ENCODE measurements at places on chromosomes 6 and 20.
A peak's percentile ranks its signal among the peaks of the same experiment; 100 is the strongest.

- DNase-seq: no peak
Measured at GRCh38 chr6:155040154-155040553, 45.0 kb downstream of the TIAM2 start.

- no peak for DNase-seq
Measured at GRCh38 chr6:170188571-170189001, 102.3 kb downstream of the DLL1 start.

- DNase-seq: no peak
Measured at GRCh38 chr6:36068012-36068392, 40.4 kb downstream of the MAPK14 start.

DNA sequence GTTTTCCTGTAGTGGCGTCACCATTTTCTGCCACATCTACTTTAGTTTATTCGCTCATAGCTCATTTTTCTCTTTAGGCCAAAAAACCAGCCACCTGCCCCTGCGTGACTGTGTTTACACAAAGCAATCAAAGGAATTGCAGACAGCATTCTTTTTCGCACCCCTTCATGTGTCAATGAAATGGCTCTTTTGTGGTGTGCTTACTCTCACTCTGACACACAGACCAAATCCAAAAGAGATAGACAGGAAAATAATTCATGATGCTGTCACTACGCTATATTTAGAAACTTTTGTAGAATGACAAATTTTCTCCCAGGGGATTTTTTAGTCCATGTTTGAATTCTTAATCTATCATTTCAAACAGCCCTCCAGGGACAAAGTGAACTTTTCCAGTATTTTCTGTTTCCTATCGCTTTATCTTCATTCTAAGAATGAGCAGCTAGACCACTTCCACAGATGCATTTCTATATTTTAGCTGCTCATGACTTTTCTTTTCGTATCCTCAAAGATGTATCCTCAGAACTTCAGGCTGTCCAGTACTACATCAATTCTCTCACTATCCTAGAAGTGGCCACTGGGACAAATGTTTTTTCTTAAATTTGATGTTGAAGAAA lies 37.9 kb upstream of the KHDRBS2 start:
- no peak for DNase-seq

DNA sequence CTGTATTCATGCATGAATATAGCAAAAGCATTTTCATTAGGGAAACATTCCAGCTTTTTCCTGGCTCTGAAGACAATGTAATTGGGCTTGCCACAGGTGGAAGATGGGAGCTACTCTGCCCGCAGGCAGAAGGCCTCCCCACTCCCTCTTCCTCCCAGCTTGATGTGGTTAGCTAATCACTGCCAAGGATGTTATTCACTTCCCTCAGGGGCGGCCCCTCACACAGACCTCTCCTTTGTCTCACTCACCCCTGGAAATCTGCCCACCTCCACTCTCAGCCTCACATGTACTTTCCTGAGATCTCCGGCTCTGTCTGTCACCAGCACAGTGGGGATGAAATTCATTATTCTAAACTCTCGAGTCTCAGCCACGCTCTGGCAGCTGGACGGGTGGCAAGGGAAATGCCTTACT lies 100.7 kb downstream of the ANKRD60 start:
- peak; percentile 84 for DNase-seq

DNA sequence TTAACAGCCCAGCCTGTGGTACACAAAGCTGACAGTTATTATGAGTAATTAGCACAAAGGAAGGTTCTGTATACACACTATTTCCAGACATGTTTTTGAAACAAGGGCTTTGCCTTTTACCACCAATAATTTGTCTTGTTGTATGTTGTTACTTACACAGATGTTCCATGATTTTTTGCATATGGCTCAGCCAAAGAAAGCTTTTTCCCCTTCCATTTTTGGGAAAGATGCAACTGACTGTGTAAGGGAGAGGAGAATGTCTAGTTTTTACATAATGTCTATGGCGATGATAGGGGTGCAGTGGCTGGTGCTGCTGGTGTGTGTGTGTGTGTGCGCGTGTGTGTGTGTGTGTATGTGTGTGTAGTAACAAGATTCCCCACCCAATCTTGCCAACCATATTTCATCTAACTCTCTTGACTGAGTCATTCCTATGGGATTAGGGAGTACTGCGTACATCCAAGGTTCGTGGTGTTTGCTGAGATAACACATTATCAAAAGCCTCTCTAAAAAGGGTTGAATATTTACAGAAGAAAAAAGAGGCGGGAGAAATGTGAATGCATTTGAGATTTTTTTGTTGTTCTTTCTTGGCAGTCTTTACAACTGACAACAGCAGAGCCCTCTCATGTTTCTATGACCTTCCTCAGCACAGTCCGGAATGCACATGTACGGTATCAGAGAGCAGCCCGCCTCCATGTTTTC lies 192.2 kb downstream of the GMPR start:
- DNase-seq: no peak

DNA sequence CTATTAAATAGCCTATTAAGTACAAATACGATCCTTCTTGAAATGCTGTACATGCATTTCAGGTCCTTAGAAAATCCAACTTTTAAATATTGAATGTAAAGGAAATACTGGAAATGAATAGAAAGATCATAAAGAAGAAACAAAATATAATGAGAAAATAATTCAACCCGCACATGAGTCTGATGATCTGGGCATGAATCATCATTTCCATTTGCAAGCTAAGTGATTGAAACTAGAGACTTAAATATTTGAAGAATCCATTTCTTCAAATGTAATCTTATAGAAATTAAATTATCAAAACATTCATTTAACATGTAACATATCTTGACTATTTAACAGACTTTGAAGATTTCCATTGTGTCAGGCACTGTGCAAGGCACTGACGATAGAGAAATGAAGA lies 977.0 kb downstream of the TFAP2A start:
- peak; percentile 42 for DNase-seq

DNA sequence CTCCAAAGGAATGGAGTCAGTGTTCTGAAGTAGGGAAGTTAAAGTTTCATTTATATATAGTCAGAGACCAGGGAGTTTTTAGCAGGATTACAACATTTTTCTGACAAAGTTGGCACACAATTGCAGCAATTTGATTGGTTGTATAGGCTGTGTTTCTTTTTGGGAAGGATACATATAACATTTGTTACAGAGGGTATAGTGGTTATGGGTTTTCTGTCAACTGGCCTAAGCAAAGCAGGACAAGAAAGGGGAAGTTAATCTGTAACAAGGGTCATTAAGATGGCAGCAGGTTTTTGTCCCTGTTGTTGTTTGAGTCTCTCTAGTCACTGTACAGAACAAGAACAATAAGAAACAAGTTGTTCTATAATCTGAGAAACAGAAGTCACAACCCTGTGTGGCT lies 41.4 kb downstream of the TPD52L1 start:
- DNase-seq: no peak

DNA sequence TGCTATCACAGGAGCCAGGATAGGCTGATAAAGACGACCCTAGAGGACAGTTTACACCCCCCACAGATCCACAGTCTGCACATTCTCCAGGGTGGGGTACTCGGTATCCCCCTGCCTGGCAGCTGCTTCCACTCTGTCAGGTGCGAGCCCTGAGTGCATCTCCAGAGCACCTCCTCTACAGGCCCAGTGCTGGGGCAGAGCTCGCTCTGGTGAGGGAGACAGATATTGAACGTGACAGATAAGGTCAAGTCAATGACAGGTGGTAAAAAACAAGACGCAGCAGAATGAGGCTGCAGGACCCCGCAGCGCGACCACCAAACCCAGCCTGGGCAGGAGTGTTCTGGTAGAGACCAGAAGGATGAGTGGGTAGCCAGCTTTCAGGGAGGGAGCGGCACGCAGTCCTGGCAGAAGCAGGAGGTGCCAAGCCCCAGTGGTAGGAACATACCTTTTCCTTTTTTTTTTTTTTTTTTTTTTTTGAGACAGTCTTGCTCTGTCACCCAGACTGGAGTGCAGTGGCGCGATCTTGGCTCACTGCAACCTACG lies 12.4 kb upstream of the MYL9 start:
- DNase-seq: no peak

DNA sequence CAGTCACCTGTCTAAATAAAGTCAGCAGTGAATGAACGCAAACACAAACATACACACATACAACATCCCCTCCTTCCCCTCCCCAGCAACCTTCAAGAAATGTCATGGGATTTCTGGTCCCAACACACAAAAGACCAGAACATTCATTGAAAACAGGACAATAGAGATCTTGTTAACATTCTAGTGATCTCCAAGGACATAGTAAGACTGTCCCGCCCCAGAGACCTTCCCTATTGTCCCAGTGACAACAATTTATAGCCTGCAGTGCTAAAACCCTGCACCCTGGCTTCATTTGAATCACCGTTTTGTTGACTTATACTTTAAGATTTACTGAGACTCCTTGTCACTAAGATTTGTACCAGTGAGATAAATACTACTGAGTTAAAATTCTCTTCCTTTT lies 143.9 kb upstream of the NOX3 start:
- no peak for DNase-seq

DNA sequence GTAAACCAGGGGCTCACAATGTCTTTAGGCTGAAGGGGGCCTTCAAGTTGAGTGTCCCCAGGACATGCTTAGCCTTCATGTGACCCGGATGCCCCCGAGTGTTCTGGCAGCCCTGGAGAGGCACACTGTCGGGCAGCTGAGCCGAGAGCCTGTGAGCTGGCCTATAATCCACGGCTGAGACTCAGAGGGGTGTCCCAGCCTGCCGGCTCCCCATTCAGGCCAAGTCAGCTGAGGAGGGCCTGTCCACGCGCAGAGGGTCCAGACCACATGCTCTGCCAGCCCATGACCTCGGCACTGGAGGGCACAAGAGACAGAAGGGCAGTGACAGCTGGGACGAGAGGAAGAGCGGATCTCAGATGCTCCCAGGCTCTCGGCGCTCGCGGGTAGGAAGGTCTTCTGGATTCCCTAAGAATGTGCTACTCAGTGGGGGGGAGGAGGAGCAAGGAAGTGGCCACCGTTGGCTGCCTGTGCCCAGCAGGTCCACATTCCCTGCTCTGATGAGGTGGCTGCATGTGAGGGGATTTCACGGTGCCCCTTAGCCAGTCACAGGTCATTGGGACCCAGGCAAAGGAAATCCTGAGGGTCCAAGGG lies 224.7 kb downstream of the NRN1 start:
- DNase-seq: no peak

GRCh38 chr20:44629542-44629941 lies 22.0 kb downstream of the ADA start:
- no peak for DNase-seq

GRCh38 chr6:28615955-28616747 lies 90.5 kb downstream of the GPX5 start:
- no peak for DNase-seq

- peak; percentile 96 for DNase-seq
Measured at GRCh38 chr6:166598441-166599138, 12.1 kb upstream of the RAMACL start.

GRCh38 chr20:63846128-63846771 lies 15.0 kb upstream of the ABHD16B start:
- DNase-seq: peak; percentile 54

DNA sequence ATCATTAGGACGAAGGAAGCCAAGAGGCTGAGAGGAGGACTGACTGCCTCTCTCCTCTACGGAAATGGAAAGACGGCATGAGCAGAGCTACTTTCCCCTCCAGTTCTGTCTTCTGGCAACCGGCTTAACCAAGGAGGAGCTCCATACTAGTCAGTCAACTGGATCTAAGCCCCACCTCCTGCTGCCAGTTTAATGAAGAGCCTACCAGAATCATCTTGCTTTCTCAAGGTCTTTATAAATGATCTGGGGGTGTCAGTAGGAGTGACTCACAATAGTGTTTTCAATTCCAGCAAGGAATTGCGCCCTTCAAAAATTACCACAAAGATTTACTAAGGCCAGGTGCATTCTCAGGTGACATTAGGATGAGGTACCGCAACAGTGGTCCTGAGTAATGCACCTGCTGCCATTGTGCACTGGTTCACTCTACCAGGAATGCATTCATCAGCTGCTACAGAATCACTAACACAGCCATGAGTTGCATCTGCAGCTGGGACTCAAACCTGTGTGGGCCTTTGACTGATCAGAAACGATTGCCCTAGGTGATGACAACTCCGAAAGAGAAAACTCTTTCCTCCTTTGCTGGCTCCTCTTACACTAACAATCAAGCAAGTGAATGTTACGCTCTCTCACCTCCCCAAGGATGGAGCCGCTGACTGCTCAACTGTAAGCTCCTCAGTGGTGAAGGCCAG lies 2.8 kb downstream of the UQCC2 start:
- DNase-seq: no peak

GRCh38 chr6:74050921-74051320 lies 354.9 kb downstream of the CD109 start:
- DNase-seq: no peak

- no peak for DNase-seq
Measured at GRCh38 chr20:32012159-32012688, 2.0 kb downstream of the CCM2L start.

- no peak for DNase-seq
Measured at GRCh38 chr6:6861995-6862394, 245.8 kb upstream of the RREB1 start.

DNA sequence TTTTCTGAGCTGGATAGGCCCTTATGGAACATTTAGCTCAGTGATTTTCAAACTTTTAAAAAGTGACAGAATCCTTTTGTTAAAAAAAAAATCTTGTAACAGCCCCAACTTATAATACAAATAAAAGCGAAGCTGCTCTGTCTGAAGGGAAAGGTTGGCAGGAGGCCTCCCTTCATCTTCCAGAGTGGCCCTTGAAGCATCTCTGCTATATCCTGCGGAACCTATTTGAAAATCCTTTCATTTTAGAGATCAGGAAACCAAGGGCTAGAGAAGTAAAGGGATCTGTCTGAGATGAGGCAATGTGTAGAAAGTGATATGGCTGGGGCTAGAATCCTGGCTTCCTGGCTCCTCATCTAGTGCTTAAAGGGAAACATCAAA lies 107.8 kb downstream of the UBE3D start:
- DNase-seq: no peak

DNA sequence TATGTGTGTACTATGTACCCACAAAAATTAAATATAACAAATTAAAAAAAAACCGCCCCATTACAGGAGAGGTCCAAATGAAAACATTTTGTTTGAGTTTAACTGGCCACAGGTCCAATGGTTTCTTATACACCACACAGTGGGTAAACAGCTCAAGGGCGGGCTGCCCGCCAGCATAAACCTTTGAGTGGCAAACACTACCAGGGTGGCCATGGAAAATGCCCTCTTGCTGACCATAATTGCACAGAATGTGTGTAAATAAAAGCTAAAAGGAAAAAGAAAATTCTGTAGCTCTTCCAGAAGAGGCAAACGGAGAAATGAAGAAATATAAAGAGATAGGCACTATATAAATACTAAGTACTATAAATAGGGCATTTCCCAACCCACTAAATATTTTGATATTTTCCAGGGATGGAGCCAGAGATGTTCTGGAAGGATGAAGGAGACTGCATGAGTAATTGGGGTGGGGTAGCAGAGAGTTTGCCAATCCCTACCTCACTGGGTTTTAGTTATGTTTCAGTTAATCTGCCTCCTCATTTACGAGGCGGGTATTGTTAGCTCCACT lies 1.1 kb upstream of the CDC5L start:
- no peak for DNase-seq
